ENCODE measurements at places on chromosomes 13 and 19. TPM values are rescaled to one million over a fixed set of nuclear protein-coding genes. Genes with fewer than 3 reads are reported as not detected.

The ZNF626 gene
- 13.7 TPM for total RNA-seq

The CERS1 gene
- not detected for total RNA-seq

The CYP4F12 gene
- not detected for total RNA-seq

The KLK3 gene
- not detected for total RNA-seq

The PLIN5 gene
- total RNA-seq = 0.17 TPM

The TEX26 gene
- not detected for total RNA-seq

The ENOX1 gene
- total RNA-seq = 1.7 TPM

The SRRM5 gene
- 0.74 TPM for total RNA-seq

GRCh38 chr13:73993661-73994060, 140.5 kb downstream of the KLF12 start:
- ATAC-seq = no peak

DNA sequence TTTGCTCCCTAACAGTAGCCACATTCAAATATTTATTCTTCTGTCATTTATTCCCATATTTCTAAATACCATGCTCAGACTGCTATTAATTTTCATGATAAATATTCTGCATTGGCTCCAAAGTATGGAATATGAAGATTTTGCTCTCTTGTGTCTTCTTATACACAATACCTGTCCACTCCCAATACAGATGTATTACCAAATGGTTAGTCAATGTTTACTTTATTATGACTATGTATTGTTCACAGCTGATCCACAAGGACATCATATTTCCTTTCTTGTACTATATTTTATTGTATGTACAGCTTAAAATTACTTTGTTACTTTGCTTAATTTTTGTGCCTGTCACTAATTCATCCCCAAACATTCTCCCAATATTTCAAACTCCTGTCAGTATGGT, 322.3 kb downstream of the OXGR1 start:
- ATAC-seq = no peak

DNA sequence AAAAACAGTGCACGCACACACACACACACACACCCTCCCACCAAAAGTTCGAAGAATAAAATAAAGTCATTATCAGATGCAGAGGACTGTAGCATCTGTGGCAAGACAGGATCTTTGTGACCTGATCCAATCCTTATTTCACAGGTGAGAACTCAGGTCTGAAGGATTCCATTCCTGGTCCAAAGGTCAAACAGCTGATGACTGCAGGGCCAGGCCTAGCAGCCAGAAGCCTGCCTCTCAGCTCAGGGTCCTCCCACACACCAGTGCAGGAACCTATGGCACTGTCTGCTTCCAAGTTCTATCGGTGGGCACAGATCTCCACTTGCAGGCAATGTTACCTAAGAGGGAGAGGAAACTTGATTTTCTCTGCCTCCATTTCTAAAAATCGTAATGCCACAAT, 57.5 kb downstream of the SERP2 start:
- no peak for ATAC-seq

DNA sequence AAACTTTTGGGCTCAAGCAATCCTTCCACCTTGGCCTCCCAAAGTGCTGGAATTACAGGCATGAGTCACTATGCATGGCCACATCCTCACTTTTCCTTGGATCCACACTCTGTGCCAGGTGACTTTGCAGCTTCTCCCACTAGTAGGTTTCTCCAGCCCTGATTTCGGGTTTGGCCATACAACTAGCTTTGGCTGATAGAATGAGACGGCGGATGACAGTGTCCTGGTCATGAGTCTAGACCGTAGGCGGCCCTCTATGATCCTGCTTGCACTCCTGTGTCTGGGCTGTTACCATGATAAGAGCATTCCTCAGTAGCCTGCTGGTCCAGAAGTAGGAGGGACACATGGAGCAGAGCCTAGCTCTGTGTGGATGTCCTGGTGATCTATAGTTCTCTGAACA, 112.5 kb upstream of the KL start:
- no peak for ATAC-seq

- ATAC-seq = no peak
These were observed 23.0 kb upstream of the ZNF730 start for GRCh38 chr19:23093832-23094231.

DNA sequence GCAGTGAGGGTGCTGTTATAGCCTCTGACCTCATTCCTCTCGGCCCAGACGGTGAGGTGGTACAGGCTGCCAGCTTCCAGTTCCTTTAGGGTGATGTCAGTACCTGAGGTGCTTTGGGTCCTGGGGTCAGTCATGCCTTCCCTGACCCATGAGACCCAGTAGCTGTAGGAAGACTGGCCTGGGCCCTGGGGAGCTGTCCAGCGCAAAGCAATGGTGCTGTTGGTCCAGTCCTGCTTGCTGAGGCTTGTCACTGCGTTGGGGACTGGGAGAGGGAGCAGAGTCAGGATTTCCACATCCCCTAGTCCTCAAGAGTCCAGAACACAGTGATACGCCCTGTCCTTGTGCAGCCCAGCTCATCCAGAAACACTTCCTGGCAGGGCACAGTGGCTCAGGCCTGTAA, 10.7 kb downstream of the PTPRH start:
- no peak for ATAC-seq

DNA sequence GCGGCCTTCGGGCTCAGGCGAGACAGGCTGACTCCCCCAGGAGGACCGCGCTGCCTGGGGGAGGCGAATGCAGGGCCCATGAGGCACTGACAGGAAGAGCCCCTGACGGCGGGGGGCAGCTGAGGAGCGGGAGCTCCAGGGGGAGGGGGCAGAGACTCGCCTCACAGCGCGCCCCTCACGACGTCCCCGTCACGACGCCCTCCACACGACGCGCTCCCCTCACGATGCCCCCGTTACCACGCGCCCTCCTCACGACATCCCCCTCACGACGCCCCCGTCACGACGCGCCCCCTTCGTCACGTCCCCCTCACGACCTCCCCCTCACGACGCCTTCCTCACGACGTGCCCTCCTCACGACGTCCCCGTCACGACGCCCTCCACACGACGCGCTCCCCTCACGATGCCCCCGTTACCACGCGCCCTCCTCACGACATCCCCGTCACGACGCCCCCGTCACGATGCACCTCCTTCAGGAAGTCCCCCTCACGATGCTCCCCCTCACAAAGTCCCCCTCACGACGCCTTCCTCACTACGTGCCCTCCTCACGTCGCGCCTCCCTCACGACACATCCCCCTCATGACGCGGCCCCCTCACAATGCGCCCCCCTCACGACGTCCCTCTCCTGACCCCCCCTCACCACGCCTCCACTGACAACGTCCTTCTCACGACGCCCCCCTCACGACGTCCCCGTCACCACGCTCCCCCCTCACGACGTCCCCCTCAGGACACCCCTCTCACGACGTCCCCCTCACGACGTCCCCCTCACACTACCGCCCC, 99.6 kb downstream of the ING1 start:
- ATAC-seq = no peak

- ATAC-seq = no peak
These were observed 125.9 kb downstream of the MIPEP start for GRCh38 chr13:23763318-23763717.

DNA sequence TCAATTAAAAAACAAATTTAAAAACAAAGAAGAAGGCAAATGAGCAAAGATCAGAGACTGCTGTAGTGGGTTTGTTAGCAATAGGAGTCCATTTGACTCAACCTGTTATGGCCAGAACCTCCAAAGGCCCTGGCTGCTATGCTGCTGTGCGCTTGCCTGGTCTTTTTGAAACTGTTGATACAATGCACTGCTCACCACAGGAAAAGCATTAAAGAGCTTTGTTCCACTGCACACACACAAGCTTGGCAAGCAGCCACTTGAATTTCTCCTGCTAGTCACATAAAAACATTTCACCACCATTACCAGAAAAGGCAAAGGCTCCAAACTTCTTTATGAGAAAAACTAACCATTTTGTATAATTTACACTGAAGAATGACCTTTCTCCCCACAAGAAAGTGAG, 132.2 kb downstream of the FREM2 start:
- ATAC-seq = no peak

- ATAC-seq = peak; percentile 44
These were observed 1.1 kb downstream of the ELF1 start for GRCh38 chr13:41017817-41018601.

- ATAC-seq = no peak
These were observed 158.1 kb upstream of the TSC22D1 start for GRCh38 chr13:44734201-44734707.

DNA sequence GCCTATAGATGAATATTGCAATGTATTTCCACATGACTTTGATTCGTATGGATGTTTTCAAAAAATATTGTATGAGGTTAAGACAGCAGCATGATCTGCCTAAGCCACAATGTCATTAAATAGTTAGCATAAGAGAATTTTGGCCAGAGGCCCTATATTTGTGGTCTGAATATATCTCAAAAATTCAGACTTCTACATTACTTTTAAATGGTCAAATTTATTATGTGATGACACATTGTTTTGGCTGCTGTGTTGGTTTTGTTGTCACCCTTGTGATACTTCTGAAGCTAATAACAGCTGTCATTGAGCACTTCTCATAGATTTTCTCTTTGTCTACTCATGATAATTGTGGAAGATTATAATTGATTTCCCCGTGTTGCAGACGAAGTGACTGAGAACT, 288.2 kb downstream of the MYO16 start:
- no peak for ATAC-seq

DNA sequence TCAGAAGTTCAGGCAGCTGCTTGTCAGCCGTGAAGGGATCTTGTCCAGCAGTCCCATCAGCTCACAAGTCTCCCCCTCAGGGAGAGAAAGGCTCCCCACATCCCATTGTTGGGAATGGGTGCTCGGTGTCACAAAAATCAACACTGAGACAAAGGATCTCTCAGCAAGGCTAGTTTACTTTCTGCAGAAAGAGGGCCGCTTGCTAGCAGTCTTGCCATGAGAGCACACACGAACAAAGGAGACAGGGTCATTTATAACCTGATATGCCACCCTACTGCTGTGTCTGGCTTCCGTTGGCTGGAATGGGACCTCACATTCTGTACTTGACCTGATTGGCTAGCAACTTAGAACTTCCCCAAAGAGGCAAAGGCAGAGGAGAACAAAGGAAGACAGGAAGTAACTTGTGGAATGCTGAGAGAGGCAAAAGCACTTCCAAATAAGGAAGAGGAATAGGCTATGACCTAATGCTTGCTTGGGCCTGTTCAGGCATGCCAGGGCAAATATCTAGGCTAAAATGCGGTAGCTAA, 8.7 kb upstream of the IGFL3 start:
- ATAC-seq = no peak

GRCh38 chr13:20814224-20814910, 40.6 kb upstream of the EEF1AKMT1 start:
- no peak for ATAC-seq

- ATAC-seq = no peak
These were observed 46.3 kb downstream of the URI1 start for GRCh38 chr19:29988351-29988750.

DNA sequence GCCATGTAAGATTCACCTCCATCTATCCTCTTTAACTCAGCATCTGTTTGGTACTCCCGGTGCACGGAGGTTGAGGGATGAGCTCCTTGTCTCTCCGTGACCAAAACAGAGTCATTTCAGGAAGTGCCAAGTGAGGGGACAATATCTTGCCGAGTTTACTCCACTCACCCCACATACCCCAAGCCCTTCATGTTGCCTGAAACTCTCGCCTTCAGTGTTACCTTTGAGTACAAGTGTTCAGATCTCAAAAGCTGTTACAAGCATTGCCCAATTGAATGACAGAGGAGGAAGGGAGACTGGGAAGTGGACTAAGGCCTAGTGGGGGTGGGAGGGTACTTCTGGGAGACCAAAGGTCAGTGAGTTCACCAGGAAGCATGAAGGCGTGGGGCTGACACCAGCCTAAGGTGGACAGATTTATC, 6.0 kb upstream of the SIGLEC12 start:
- no peak for ATAC-seq

Measured in activated T-helper 17 cell treated with anti-CD3 and anti-CD28 coated beads, Interleukin-2, amount 50 U/mL, for 72 hours (primary cell).